ENCODE measurements at places on chromosomes 3 and 15. TPM values are rescaled to one million over a fixed set of nuclear protein-coding genes. Genes with fewer than 3 reads are reported as not detected.

CCK gene
- not detected for total RNA-seq

DNA sequence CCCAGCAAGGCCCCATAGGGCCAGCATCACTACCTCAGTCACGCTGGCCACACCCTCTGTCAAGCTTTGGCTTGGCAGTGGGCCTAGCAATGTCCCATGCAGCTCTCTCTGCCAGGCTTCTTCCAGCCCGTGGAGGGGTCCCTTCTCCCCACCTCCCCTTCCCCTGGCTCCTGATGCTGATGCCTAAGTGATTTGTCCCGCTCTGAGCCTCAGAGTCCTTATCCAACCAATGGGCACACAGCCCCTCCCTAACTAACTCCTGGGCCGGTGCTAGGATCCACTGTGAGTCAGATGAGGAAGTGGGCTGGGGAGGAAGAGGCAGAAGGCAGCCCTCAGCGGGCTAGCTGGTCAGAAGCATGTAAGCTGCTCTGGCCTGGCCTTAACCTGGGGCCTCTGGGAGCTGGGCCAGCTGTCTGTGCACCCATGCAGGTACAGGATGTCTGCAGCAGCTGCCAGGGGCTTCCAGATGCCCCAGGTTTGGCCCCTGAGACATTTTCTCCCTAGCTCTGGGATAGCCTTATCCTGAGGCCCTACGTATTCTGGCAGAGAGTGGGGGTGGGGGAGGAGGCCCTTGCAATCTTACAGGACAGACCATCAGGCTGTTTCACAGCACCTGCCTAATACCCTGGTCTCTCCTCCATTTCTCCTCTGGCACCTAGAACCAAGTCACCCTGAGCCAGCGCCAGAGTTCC, 740 bp upstream of the ZBTB47 start:
- H3K4me1 ChIP-seq: peaks cover 35% of the 10 kb centered on the region
- H3K36me3 ChIP-seq: peaks cover 6% of the 10 kb centered on the region
- H3K27ac ChIP-seq: peak overlapping the region; percentile 77
- DNase-seq: peak; percentile 78
- H3K4me3 ChIP-seq: peak overlapping the region; percentile 70
- no peaks in the 10 kb centered on the region for H3K27me3 ChIP-seq

GRCh38 chr15:98674336-98674735, 26.0 kb downstream of the IGF1R start:
- no peak overlapping the region for H3K27ac ChIP-seq
- no peak overlapping the region for H3K4me3 ChIP-seq
- no peaks in the 10 kb centered on the region for H3K27me3 ChIP-seq
- no peaks in the 10 kb centered on the region for H3K36me3 ChIP-seq
- no peak for DNase-seq

PLA2G4E gene
- total RNA-seq: not detected

GRCh38 chr3:156675830-156676767, 1.7 kb downstream of the TIPARP start:
- peak overlapping the region; percentile 61 for H3K27ac ChIP-seq
- H3K4me3 ChIP-seq: peak overlapping the region; percentile 71
- peaks cover 16% of the 10 kb centered on the region for H3K36me3 ChIP-seq
- no peaks in the 10 kb centered on the region for H3K27me3 ChIP-seq
- H3K4me1 ChIP-seq: peaks cover 12% of the 10 kb centered on the region

- H3K36me3 ChIP-seq: peaks cover 6% of the 10 kb centered on the region
- no peaks in the 10 kb centered on the region for H3K27me3 ChIP-seq
- no peak for DNase-seq
- peaks cover 15% of the 10 kb centered on the region for H3K4me1 ChIP-seq
Measured at GRCh38 chr15:68305420-68305871, 27.9 kb downstream of the FEM1B start.

GRCh38 chr3:78967061-78967460, 800.7 kb downstream of the ROBO1 start:
- H3K4me3 ChIP-seq: no peak overlapping the region
- no peaks in the 10 kb centered on the region for H3K36me3 ChIP-seq
- DNase-seq: peak; percentile 12
- no peaks in the 10 kb centered on the region for H3K4me1 ChIP-seq
- H3K27me3 ChIP-seq: no peaks in the 10 kb centered on the region

P3H2 gene
- total RNA-seq: 74.4 TPM

HRG gene
- total RNA-seq: not detected
